Fibroblast of skin of abdomen (primary cell): ENCODE measurements at places on chromosomes 1 and 21.
A peak's percentile ranks its signal among the peaks of the same experiment; 100 is the strongest.

- DNase-seq = no peak
Observed at GRCh38 chr1:224387302-224387912, 30.7 kb downstream of the CNIH4 start.

DNA sequence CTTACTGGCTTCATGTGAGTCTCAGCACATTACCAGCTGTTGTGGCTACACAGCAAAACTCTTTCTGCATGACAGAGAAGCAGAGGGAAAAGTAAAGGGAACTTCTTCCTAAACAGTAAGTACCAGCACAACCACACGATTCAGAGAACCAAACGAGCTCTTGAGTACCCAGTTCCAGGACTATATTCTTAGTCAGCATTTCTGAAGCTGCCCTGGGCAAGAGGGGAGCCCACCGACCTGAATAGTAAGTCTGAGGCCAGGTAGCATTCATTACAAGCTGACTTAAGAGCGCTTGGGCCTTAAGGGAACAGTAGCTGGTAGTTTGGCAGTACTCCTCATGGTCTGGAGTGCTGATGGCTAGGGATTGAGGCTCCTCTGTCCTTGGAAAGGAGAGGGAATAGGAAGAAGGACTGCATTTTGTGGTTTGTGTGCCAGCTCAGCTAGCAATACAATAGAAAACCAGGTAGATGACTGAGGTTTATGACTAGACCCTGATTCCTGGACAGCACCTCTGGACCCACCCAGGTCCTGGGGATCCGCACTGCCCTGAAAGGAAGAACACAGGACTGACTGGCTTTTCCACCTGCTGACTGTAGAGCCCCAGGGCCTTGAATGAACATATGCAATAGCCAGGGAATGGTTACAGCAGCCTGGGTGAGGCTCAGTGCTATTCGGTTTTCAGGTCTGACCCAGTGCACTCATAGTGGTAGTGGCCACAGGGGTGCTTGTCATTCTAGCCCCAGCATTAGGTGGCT, 396.8 kb upstream of the PRMT6 start:
- no peak for DNase-seq

- DNase-seq = peak; percentile 8
Observed at GRCh38 chr1:174580801-174581200, 133.0 kb downstream of the GPR52 start.

GRCh38 chr1:172400722-172401105, 19.8 kb upstream of the C1orf105 start:
- DNase-seq = no peak

DNA sequence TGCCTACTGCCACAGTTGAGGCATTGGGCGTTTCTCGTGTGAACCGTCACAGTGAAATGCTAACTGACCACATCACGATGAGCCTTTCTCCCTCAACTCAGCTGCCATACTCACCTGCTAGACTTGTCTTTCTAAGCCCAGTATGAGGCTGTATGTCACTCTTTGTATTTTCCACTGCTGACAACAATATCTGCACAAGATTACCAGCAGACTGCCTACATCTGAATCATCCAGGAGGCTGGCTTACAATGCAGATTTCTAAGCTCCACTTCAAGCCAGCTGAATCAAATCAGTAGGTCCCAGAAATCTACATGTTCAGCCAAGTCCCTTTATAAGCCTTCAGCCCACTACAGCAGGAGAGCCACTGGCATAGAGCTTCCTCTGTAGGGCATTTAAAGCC, 355.0 kb upstream of the DUSP10 start:
- DNase-seq = no peak
